Mesenchymal stem cell (in vitro differentiated cells and primary cell): ENCODE measurements at places on chromosomes 5 and 9.

- DNase-seq: no peak
- peaks cover 9% of the 10 kb centered on the region for H3K27me3 ChIP-seq
- H3K4me3 ChIP-seq: no peak overlapping the region
- no peaks in the 10 kb centered on the region for H3K36me3 ChIP-seq
- no peak overlapping the region for H3K27ac ChIP-seq
Observed at GRCh38 chr5:180104168-180104530, 32.6 kb upstream of the RNF130 start.

DNA sequence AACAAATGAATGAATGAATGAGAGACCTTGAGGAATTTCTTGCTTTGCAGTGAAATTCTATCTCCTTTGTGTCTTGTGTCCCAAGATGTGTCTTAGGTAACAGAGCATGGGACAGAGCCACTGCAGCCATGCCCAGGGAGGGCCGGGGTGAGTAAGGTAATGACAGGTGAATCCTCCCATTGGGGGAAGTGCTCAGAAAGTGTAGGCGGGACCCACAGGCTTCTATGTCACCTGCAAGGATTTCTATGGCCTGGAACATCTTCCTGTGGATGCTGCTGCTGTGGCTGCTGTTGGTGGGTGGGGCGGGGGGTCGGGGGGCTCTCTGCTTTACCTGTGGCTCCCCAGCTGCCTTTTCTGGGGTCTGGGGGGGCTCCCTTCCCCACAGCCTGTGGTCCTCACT, 133.6 kb upstream of the IER5L start:
- peaks cover 10% of the 10 kb centered on the region for H3K4me1 ChIP-seq
- H3K27ac ChIP-seq: no peak overlapping the region
- no peak overlapping the region for H3K4me3 ChIP-seq
- H3K36me3 ChIP-seq: no peaks in the 10 kb centered on the region
- DNase-seq: no peak

GRCh38 chr5:139131921-139132432, 66.2 kb downstream of the SIL1 start:
- H3K27me3 ChIP-seq: no peaks in the 10 kb centered on the region
- no peak overlapping the region for H3K4me3 ChIP-seq
- H3K27ac ChIP-seq: no peak overlapping the region
- H3K4me1 ChIP-seq: peaks cover 8% of the 10 kb centered on the region
- peaks cover 6% of the 10 kb centered on the region for H3K36me3 ChIP-seq

GRCh38 chr5:192970-193831, 1.9 kb downstream of the LRRC14B start:
- H3K4me3 ChIP-seq: no peak overlapping the region
- H3K27ac ChIP-seq: no peak overlapping the region
- no peak for DNase-seq
- H3K27me3 ChIP-seq: no peaks in the 10 kb centered on the region

- no peaks in the 10 kb centered on the region for H3K27me3 ChIP-seq
- DNase-seq: no peak
Observed at GRCh38 chr5:58764199-58764598, 181.3 kb downstream of the RAB3C start.

DNA sequence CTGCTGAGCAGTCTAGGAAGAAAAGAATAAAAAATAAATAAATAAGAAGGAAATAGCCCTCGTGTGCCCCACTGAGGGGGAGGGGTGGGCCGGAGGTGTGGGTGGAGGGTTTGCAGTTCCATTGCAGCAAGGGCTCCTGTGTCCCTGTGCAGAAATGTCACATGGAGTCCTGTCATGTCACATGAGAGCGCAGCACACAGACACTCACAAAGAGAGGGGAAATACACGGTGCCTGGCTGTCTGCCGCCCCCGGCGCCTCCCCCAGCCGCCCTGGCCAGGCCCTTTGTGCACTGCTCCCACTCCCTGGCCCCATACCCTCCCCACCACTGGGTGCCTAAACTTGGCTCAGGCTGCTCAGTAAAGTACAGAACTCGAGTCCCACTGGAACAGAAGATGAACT, 55.6 kb upstream of the SPTLC1 start:
- DNase-seq: no peak
- no peak overlapping the region for H3K4me3 ChIP-seq
- H3K27ac ChIP-seq: no peak overlapping the region
- peaks cover 29% of the 10 kb centered on the region for H3K27me3 ChIP-seq
- H3K4me1 ChIP-seq: no peaks in the 10 kb centered on the region
- H3K36me3 ChIP-seq: no peaks in the 10 kb centered on the region
